ENCODE measurements at places on chromosomes 1 and 21.

GRCh38 chr1:183831311-183831710 lies 26.4 kb downstream of the RGL1 start:
- DNase-seq: no peak

GRCh38 chr1:7149080-7149838 lies 364.0 kb downstream of the CAMTA1 start:
- no peak for DNase-seq

- DNase-seq: no peak
Observed at GRCh38 chr1:11352816-11353799, 80.1 kb downstream of the UBIAD1 start.

GRCh38 chr1:85599076-85599491 lies 18.5 kb downstream of the CCN1 start:
- DNase-seq: no peak

GRCh38 chr1:41533731-41534080 lies 49.2 kb upstream of the EDN2 start:
- DNase-seq: no peak

- no peak for DNase-seq
Observed at GRCh38 chr1:48552903-48553606, 81.1 kb upstream of the SPATA6 start.

DNA sequence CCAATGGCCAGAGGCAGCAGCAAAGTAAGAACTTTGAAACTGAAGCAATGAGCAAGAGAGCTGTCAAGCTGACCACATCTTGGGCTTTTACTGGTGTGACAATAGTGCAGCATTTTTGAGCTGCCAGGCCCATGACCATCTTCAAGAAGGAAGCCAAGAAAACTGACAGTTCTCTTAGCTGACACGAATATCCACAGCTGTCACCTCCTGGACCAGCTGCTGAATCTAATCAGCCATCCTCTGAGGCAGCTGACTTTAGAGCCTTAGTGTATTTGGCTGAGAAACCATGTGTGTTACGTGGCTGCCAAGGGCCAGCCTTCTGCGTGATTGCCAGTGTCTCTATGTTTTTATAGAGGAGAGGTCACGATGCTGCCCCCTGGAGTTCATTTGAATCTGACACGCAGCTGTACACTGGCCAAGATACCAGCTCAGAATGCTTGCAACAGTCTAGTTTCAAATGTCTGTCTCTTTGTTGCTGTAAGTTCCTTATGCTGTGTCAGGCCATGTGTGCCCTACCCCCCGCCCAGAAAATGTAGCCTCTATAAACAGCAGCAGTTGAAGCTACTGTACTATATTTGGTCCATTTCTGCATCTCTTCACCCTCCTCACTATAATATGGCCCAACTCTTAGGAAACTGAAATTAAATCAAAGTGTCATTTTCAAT lies 39.7 kb downstream of the PALMD start:
- DNase-seq: peak; percentile 78

- DNase-seq: no peak
Observed at GRCh38 chr1:53462769-53463501, 3.7 kb downstream of the DMRTB1 start.

DNA sequence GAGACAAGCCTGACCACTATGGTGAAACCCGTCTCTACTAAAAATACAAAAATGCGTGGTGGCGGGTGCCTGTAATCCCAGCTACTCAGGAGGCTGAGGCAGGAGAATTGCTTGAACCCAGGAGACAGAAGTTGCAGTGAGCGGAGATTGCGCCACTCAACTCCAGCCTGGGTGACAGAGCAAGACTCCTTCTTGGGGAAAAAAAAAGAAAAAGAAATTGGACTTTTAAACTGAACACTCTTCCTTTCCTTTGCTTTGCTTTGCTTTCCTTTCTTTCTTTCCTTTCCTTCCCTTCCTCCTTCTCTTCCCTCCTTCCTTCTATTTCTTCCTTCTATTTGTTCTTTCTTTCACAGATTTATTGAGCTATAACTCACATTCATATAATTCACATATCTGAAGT lies 43.3 kb upstream of the PUM1 start:
- no peak for DNase-seq

DNA sequence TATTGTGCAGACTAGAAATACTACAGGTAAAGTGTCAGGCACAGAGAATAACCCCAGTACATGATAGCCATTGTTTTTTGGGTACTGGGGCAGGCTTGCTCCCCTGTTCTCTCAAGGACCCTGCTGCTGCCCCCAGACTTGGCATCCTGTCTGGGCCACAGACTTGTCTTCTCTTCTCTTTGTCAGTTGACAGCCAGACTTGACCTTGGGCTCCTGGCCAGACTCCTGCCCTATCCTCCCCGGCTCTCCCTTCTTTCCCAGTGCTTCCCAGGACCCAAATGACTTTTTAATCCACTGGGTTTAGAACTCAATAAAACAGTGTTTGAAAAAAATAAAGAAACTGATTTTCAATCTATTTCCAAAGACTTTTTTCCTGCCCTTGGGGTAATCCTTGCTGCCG lies 43.2 kb downstream of the ZSCAN20 start:
- no peak for DNase-seq

- no peak for DNase-seq
Observed at GRCh38 chr1:55631509-55631908, 416.3 kb upstream of the USP24 start.

GRCh38 chr21:31683029-31683428 lies 23.5 kb downstream of the SOD1 start:
- DNase-seq: no peak

GRCh38 chr1:161388639-161389038 lies 21.0 kb upstream of the CFAP126 start:
- no peak for DNase-seq

GRCh38 chr21:46116189-46116775 lies 18.4 kb downstream of the COL6A2 start:
- DNase-seq: peak; percentile 17

- DNase-seq: no peak
Observed at GRCh38 chr1:95974586-95974985, 740.6 kb downstream of the RWDD3 start.

GRCh38 chr1:5915587-5916571 lies 76.3 kb downstream of the NPHP4 start:
- no peak for DNase-seq

DNA sequence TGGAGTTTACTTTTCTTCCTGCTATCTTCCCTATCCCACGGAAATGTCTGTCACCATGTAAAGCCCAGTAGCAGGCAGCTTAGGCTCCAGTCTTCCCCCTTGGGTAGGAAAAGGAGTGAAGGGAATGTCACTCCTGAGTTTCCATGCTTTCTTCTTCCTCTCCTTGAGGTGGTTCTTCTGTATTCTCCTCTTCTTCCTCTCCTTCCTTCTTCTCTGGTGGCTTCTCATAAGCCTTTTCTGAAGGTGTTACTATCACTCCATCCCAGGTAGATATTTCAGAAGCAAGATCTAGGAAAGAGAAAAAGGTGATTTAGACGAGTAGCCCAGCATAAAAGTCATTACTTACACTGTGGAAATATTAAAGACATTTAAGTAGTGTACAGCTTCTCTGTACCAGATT lies 3.8 kb downstream of the SNAPIN start:
- no peak for DNase-seq

DNA sequence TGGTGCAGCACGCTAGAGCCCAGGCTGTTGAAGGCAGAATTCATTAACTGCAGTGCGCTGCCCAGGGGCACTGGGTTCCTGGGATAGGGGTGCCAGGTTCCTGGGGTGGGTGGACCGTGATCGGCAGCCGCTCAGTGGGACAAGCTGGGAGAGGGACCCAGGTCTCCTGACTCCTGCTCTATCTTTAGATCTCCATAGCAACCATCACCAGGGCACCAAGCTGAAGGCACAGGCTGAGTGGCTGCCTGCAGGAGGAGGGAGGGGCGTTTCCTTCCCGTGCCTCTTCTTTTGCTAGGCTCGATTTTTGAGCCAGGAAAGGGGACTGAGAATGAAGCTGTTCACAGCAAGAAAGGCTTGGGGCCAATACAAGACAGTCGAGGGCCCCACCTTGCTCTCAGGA lies 20.9 kb upstream of the CDCP2 start:
- no peak for DNase-seq

GRCh38 chr1:79912813-79913212 lies 906.3 kb upstream of the ADGRL4 start:
- DNase-seq: no peak

- DNase-seq: no peak
Observed at GRCh38 chr21:37793660-37794059, 122.6 kb downstream of the KCNJ6 start.

DNA sequence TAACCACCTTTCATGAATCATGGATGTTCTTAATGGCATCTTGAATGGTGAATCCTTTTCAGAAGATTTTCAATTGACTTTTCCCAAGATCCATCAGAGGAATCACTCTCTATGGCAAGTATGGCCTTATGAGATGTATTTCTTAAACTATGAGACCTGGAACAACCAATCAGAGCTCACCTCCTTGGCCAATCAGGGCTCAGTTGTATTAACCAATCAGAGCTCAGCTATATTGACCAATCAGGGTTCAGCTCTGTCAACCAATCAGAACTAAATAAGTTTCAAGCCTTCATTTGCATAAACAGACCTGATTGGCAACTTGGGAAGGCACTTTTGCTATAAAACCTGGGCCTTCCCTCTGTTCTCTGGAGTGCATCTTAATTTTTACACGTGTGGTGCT lies 13.6 kb upstream of the FAM3B start:
- no peak for DNase-seq

DNA sequence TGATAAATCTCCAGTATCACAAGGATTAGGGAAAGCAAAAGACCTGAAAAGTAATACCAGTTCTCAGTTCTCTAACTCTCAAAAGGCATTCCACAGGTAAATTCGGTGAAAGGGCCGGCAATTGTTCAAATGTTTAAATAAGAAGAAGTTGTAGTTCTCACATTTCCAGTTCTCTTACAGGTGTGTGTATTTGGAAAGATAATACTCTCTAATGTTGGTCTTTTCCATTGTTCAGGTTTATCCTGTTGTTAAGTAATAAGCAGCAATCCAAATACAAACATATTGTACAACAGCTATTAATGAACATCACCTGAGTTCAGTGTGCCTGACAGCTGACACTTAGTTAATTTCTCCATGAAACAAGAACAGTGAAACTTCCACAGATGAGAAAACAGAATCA lies 13.2 kb upstream of the PRKAB2 start:
- DNase-seq: no peak

- DNase-seq: no peak
Observed at GRCh38 chr1:193201021-193201420, 14.6 kb upstream of the B3GALT2 start.

DNA sequence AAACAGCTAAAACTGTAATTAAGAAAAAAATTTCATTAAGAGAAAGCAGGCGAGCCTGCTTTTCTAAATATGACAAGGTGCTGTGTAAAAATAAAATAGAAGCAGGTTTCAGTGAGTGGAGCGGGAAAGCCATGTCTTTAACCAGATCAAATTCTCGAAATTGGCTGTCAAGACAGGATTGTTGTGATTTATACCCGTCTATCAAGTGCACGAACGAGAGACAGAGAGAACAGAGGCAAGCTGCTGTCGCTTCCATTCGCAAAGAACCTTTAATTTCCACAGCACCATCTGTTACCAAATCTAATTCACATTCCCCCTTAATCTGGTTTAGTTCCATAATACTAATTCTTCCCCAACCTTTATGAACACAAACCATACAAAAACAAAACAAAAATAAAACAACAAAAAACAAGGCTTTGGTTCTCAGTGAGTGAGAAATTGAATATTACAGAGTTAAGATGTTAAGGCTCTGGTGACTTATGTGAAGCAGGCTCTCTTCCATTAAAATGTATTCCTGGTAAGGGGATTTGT lies 35.0 kb downstream of the ESRRG start:
- DNase-seq: no peak

- DNase-seq: peak; percentile 37
Observed at GRCh38 chr1:117060441-117061317, 553 bp downstream of the TTF2 start.

DNA sequence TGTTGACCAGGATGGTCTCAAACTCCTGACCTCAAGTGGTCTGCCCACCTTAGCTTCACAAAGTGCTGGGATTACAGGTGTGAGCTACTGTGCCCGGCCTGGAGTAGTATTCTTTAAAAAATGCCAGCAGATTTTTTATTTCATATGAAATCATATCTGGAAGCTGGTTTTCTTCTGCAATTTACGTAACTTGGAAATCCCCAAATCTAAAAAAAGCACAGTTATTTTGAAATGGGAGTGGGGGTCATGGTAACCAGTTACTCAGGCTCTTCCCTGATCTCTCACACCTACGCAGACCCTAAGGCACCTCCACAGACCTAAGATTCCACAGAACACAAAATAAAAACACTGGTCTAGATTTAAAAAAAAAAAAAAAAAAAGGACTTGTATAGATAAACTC lies 219.8 kb downstream of the DAB1 start:
- DNase-seq: no peak

- DNase-seq: no peak
Observed at GRCh38 chr1:93374334-93375106, 28.8 kb downstream of the DR1 start.

DNA sequence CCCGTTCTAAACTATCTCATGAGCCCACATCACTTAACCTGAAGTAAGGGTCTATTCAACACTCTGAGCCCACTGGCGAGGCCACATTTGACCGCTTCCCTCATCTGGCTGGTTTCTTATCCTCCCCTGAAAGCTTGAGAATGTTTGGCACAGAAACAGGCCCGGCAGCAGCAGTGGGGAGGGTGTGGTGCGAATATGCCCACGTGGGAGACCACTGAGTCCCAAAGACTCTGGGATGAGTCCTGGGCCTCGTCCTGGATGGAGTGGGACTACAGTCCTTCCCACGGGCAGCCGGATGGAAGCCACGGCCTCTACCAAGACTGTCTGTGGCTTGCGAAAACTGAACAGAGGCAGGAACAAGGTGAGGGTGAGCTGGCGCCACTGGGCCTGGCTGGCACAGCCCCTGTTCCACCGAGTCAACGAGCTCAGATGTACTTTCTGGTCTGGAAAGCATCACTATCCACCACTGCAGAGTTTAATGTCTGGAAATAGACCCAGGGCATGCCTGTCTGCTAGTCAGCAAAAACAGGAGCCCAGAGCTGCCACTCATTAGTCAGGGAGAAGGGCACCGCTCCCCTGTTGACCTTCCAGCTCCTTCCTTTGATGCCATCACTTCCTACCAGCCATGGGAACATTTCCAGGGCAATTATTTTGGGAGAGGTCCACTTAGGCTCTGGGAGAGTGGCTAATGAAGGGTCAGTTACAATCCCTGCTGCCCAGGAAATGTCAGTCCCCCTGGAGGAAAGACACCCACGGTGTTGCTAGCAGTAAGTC lies 386.6 kb downstream of the MATN1 start:
- no peak for DNase-seq

- DNase-seq: no peak
Observed at GRCh38 chr1:17436380-17437174, 2.9 kb downstream of the RCC2 start.

- DNase-seq: no peak
Observed at GRCh38 chr1:197841883-197842553, 60.4 kb upstream of the C1orf53 start.

GRCh38 chr1:54812801-54813484 lies 11.8 kb upstream of the TTC22 start:
- no peak for DNase-seq

- no peak for DNase-seq
Observed at GRCh38 chr1:236160540-236161127, 18.3 kb downstream of the GPR137B start.

GRCh38 chr1:117842408-117843170 lies 86.8 kb downstream of the GDAP2 start:
- no peak for DNase-seq
